ENCODE measurements at places on chromosomes 11 and 22.

DNA sequence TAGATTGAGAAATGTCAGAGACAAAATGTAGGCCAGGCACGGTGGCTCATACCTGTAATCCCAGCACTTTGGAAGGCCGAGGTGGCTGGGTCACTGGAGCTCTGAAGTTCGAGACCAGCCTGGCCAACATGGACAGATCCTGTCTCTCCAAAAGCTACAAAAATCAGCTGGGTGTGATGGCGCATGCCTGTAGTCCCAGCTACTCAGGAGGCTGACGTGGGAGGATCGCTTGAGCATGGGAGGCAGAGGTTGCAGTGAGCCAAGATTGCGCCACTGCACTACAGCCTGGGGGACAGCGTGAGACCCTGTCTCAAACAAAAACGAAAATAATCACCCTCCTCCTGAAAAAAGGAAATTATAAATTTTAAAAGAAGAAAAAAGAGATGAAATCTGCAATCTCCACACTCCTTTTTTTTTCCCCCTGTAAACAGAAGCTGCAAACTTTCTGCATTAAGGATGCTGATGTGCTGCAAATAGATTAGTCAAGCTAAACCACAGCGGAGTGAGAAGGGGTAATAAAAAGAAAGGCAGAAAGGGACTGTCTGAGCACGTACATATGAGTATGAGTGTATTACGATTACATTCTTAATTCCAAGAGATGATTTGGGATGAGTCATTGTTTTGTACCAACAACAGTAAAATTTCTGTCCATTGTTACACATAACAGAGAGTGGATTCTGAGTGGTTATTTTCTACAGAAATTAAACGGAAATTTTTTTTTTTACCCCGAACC is 87.3 kb downstream of the SIK3 start:
- DNase-seq, result no peak

DNA sequence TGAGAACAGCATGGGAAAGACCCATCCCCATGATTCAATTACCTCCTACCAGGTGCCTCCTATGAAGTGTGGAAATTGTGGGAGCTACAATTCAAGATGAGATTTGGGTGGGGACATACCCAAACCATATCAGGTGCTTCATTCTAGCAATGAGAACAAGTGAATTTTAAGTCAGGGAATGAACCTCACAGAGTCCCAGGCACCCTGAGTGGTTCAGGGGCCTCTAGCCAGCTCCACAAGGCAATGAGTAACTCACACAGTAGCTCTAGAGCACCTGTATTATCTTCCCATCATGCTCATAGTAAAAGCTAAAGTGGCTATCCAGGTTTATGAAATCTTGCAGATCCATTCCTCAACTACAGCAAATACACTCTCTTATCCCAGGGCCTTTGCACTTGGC is 13.1 kb upstream of the ACCSL start:
- no peak for DNase-seq

DNA sequence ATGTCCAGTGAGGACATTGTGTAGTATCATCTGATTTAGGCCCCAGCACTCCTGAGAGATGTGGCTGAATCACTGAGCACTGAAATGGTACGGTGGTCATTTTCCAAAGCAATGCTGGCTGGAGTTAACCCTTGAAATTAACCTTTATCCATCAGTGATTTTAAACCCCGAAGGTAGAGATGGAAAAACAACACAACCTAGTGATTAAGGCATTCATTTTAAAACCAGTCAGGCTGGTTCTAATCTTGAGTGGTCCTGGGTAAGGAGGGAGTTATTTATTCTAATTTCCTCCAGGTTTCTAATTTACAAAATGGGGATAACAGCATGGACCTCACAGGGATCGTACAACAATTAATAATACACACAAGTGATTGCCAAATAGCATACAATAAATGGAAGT is 6.6 kb upstream of the CSNK2A3 start:
- DNase-seq, result no peak

- DNase-seq, result no peak
Observed at GRCh38 chr11:47003180-47003877, 66.8 kb downstream of the CSTPP1 start.

- peak; percentile 46 for DNase-seq
Observed at GRCh38 chr22:40463017-40463631, 92.7 kb downstream of the SGSM3 start.

DNA sequence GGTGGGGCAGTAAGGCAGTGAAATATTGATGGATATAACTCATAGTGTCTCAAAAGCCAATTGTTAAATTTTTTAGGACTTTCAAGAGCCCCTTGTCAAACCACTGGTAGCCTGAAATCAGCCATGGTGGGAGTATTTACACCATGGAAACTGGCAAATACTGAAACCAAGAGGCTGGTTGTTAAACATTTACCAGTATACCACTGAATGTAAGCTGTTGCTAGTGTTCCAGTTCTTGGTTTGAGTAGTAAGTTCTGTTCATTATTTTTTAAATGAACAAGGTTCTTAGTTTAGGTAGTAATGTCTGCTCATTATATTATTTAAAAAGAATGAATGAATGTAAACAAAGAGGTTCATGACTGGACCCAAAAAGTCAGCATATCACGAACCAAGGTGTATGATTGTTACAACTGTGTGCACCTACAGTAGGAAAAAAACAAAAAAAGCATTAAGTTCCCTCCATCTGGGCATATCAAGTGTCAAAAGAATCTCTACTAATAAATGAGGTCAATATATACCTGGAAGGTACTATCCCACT is 4.5 kb upstream of the EIF3F start:
- DNase-seq, result no peak

- DNase-seq, result no peak
Observed at GRCh38 chr11:27353593-27354358, 9.2 kb downstream of the CCDC34 start.

DNA sequence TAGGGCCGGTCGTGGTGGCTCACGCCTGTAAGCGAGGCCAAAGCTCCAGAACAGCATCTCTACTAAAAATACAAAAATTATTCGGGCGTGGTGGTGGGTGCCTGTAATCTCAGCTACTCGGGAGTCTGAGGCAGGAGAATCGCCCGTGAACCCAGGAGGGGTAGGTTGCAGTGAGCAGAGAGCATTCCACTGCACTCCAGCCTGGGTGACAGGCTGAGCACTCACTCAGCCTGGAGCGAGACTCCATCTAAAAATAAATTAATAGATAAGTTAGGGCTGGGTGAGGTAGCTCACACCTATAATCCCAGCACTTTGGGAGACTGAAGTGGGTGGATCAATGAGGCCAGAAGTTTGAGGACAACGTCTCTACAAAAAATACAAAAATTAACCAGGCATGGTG is 10.2 kb upstream of the TAB1 start:
- DNase-seq, result no peak
